ENCODE measurements at places on chromosomes 16 and 17. TPM values are rescaled to one million over a fixed set of nuclear protein-coding genes. Genes with fewer than 3 reads are reported as not detected.

Gene IGSF6
- total RNA-seq, result not detected

Gene ZG16
- not detected for total RNA-seq

Gene NPIPB5
- 36.3 TPM for total RNA-seq

Gene NPIPB2
- 1.3 TPM for total RNA-seq

Gene KRT40
- total RNA-seq, result not detected

Gene CORO6
- 269 TPM for total RNA-seq

Gene ALOX12B
- total RNA-seq, result 0.40 TPM

Gene MOSMO
- 13.4 TPM for total RNA-seq

Gene PRSS8
- 0.08 TPM for total RNA-seq

Gene UBALD1
- 12.8 TPM for total RNA-seq

Gene GNG13
- total RNA-seq, result not detected

Gene SARM1
- 8.6 TPM for total RNA-seq

Gene IRX6
- 0.13 TPM for total RNA-seq

Gene SMIM22
- total RNA-seq, result not detected

Measured in myocyte (in vitro differentiated cells).